Activated naive CD4-positive, alpha-beta T cell treated with anti-CD3 and anti-CD28 coated beads for 36 hours (primary cell): ENCODE measurements at places on chromosomes 5 and 9. TPM values are rescaled to one million over a fixed set of nuclear protein-coding genes. Genes with fewer than 3 reads are reported as not detected.

SLCO6A1 gene
- total RNA-seq: not detected

DNA sequence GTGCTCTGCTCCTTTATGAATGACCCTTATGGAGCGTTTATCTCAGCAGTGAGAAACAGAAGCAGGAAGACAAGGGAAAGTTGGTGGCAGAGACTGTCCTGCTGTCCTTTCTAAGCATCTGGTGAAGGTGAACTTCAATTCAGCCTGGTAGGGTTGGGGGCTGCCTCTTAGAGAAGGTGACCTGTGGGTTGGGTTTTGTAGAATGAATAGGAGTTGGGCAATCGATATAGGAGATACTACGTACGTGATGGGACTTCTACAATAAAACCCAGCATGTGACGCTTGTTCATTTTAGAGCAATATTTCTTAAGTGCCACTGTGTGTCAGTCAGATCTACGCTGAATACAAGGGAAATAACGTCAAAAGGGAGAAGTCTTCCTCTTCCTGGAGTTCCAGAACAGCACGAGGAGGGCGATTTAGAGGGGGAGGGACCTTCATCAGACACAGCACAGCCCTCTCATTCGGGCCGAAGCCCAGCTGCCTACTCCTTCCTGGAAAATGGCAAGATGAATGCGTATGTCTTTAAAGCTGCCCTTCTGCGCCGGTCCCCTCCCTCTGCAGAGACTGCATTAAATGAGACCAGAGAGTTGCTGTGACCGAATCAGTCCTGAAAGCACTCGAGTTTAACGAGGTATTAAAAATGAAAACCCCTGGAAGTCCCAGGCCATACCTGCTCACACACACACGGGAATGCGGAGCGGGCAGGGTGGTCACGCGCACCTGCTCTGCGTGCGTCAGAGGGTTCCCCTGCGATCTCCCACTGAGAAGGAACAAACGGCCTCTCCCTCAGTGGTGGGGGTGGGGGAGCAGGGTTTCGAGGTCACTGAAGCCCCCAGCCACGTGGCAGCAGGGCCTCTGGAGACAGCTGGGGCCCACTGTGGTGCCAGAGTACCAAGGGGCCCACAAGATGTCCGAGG, 85.3 kb upstream of the SARDH start:
- H3K4me3 ChIP-seq: no peak overlapping the region
- no peak overlapping the region for H3K27ac ChIP-seq
- no peaks in the 10 kb centered on the region for H3K36me3 ChIP-seq
- no peak for DNase-seq
- no peaks in the 10 kb centered on the region for H3K27me3 ChIP-seq

- no peak for DNase-seq
- H3K27ac ChIP-seq: no peak overlapping the region
- H3K4me3 ChIP-seq: no peak overlapping the region
These were observed 56.7 kb downstream of the APC start for GRCh38 chr5:112794410-112794809.

- H3K27me3 ChIP-seq: peaks cover 6% of the 10 kb centered on the region
- no peaks in the 10 kb centered on the region for H3K36me3 ChIP-seq
These were observed 45.6 kb downstream of the LIX1 start for GRCh38 chr5:97096846-97097245.

- no peak overlapping the region for H3K4me3 ChIP-seq
- peaks cover 26% of the 10 kb centered on the region for H3K27me3 ChIP-seq
- H3K4me1 ChIP-seq: no peaks in the 10 kb centered on the region
- H3K36me3 ChIP-seq: no peaks in the 10 kb centered on the region
These were observed 146.3 kb upstream of the FSTL4 start for GRCh38 chr5:133758641-133759040.

DNA sequence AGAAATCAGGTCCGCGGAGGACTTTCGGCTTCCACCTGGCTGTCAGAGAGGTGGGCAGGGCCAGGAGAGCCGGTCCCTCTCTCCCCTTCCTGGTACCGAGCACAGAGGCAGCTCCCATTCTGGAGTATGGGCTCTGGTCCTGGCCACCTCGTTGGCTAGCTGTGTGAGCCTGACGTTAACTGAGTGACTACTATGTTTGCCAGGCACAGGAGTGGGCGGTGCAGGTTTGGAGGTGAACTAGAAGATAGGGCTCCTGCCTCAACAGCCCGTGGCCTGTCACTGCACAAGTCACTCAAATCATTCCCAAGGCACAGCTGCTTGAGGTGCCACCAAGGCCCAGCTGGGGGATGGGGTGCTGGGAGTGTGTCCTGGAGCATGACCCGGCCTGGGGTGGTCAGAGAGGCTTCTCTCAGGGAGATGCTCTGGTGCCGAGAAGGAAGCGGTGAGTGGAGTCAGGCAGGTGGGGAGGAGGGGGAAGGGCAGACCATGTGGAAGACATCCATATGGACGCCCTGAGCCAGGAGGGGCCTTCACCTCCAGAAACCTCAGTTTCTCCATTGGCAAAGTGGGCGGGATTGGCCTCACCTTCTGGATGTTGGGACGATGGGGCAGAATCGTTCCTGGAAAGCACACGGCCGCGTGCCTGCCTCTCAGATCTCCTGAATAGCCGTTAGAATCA, 39.5 kb downstream of the NCS1 start:
- peaks cover 2% of the 10 kb centered on the region for H3K27me3 ChIP-seq
- no peak overlapping the region for H3K27ac ChIP-seq
- DNase-seq: no peak
- H3K4me3 ChIP-seq: no peak overlapping the region
- H3K4me1 ChIP-seq: no peaks in the 10 kb centered on the region

- H3K36me3 ChIP-seq: no peaks in the 10 kb centered on the region
- H3K4me1 ChIP-seq: no peaks in the 10 kb centered on the region
- H3K27ac ChIP-seq: no peak overlapping the region
- no peak overlapping the region for H3K4me3 ChIP-seq
- DNase-seq: no peak
- peaks cover 2% of the 10 kb centered on the region for H3K27me3 ChIP-seq
These were observed 124.0 kb upstream of the DAP start for GRCh38 chr5:10885026-10885425.

DNA sequence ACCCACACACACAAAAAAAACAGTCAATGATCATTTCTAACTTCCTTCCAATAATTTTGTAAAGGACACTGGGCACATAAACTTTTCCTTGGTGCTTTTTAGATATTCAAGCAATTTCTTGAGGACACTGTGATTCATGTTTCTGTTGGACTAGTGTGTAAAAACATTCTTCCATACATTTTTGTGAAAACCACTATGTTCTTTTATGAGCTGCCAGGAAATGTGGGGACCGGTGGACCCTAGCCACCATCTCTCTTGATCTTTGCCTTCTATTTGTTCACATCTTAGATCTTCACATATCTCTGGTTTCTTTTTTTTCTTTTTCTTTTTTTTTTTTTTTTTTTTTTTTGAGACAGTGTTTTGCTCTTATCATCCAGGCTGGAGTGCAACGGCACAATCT, 287.4 kb downstream of the GLIS3 start:
- no peak overlapping the region for H3K4me3 ChIP-seq
- H3K4me1 ChIP-seq: no peaks in the 10 kb centered on the region

GRCh38 chr5:39217365-39218281, 1.7 kb downstream of the FYB1 start:
- H3K27ac ChIP-seq: peak overlapping the region; percentile 91
- peak overlapping the region; percentile 72 for H3K4me3 ChIP-seq
- H3K36me3 ChIP-seq: no peaks in the 10 kb centered on the region
- peaks cover 70% of the 10 kb centered on the region for H3K4me1 ChIP-seq
- DNase-seq: peak; percentile 91
- no peaks in the 10 kb centered on the region for H3K27me3 ChIP-seq

DNA sequence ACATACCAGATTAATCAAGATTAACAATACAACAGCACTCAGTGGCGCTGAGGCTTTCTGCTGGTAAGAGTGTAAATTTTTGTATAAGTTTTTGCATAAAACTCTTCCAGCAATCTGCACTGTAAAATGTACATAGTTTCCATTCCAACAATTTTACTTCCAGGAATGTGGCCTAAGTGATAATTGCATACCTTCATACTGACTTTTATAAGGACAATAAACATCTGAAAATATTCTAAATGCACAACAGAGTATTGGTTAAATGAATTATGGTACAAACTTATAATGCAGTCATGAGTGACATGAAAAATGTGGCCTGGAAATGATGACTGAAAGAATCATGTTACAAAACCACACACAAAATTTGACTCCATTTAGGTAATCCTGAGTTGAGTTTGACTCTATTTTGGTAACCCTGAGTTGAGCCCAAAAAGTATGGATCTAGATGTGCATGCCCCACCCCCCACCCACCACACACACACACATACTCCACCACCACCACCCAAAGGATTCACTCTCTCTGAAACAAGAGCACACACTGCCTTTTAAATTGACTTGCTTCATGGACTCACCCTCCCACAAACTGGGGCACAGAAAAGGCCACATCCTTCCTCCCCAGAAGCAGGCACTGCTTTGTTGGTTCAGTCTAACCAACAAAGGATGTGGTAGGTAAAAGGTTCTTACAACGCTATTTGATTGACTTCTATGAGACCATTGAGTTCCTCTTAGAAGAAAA, 137.6 kb downstream of the SUSD1 start:
- H3K27me3 ChIP-seq: peaks cover 4% of the 10 kb centered on the region
- H3K4me3 ChIP-seq: no peak overlapping the region
- no peaks in the 10 kb centered on the region for H3K36me3 ChIP-seq
- DNase-seq: peak; percentile 79

DNA sequence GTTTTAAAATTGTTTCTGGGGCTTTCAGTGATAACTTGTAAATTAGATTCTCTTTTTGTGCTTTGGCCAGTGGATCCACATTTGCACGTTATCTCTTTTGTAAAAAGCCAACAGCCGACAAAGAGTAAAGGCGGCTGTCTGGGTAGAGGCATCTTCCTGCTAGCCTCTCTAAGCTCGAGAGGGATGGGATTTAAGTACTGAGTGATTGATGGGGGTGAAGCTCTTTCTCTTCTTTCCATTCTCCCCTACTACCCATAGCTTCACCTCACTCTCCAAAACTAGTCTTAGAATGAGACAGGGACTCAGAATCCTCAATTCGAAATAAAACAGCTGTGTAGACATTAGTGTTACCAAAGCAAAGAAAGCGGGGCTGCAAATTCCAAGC, 3.4 kb downstream of the PBX3 start:
- H3K27me3 ChIP-seq: peaks cover 2% of the 10 kb centered on the region
- DNase-seq: no peak
- peaks cover 24% of the 10 kb centered on the region for H3K4me1 ChIP-seq
